Activated CD4-positive, CD25-positive, alpha-beta regulatory T cell (primary cell): ENCODE measurements at places on chromosomes 5 and 9.
A peak's percentile ranks its signal among the peaks of the same experiment; 100 is the strongest.

- DNase-seq, result peak; percentile 2
Measured at GRCh38 chr5:124649491-124650146, 96.8 kb downstream of the ZNF608 start.

GRCh38 chr9:81540142-81540710, 149.1 kb downstream of the TLE1 start:
- no peak for DNase-seq

GRCh38 chr5:174699131-174699530, 25.3 kb upstream of the MSX2 start:
- no peak for DNase-seq

DNA sequence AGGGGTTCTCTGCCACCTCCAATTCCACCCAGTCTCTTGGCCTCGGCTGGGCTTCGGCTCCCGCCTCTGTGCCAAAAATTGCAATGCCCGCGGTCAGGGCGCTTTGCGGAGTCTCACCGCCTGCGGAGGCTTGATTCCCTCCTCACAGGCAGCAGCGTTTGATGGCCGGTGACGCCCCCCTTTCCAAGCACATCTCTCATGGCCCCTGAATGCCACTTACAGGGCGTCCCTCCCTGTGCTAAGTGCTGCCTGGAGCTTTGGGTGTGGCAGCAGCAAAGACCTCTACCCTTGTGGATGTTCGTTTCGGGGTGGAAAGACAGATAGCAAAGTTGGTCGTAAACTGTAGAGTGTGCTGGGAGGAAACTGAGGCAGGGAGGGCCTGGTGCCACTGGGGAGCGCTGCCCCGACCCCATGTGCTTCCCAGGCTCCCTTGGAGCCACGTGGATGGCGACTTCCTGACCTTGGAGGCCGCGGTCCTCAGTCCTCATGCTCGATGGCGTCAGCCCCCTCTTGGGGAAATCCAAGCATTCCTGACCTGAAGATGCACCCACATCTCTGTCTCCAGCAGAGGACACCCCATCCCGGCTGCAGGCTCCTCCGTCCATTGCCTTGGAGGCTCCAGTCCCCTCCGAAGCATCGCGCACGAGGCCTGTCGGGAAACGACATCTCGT, 249.2 kb upstream of the IRX4 start:
- DNase-seq, result no peak

DNA sequence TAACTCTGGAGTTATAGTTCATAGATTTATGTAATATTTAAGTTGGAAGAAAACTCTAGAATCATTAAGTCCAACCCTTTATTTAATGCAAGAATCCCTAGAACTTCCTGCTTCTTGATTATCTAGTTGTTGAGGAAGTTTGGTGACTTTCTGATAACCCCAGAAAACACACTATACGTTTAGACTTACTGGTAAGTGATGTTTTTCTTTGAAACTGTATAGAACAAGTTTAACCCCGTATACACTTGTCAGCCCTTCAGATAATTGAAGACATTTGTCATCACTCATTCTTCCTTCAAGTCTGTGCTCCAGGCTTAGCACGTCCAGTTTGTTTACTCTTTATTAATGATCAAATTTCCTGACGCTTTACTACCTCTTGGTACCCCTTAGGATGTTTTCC, 9.0 kb downstream of the NDUFS4 start:
- no peak for DNase-seq

GRCh38 chr9:97179616-97180015, 127.8 kb upstream of the CCDC180 start:
- DNase-seq, result no peak

DNA sequence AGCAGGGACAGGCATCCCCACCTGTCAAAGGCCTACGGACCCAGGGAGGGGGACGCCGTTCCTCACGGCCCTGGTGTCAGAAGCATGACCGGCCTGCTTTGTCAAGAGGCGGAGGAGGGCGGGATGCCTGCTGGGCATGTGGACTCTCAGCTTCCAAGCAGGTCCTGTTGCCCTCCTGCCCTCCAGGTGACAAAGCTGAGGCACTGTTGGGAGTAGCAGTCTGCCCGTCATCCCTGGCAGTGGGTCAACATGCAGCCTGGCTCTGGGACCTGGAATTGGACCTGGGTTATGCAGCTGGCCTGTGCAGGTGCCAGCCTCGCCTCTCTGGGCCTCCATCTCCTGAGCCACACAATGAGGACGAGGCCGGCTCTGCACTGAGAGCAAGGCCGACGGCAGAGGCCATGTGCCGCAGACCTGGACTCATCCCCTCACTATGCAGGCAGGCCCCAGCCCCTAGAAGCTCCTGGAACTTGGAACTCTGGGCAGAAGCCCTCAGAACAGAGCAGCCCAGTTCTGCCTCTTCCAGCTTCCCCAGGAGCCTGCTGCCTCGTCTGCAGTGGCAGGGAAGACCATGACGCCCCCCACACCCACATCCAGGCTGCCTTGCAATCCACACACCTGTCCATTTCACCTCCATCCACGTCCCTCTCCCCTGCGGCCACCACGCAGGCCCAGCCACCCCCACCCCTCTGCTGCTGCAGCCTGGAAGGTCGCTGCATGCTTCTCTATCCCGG, 20.8 kb upstream of the FCN1 start:
- no peak for DNase-seq

GRCh38 chr5:139838381-139839197, 43.0 kb downstream of the PSD2 start:
- DNase-seq, result no peak

DNA sequence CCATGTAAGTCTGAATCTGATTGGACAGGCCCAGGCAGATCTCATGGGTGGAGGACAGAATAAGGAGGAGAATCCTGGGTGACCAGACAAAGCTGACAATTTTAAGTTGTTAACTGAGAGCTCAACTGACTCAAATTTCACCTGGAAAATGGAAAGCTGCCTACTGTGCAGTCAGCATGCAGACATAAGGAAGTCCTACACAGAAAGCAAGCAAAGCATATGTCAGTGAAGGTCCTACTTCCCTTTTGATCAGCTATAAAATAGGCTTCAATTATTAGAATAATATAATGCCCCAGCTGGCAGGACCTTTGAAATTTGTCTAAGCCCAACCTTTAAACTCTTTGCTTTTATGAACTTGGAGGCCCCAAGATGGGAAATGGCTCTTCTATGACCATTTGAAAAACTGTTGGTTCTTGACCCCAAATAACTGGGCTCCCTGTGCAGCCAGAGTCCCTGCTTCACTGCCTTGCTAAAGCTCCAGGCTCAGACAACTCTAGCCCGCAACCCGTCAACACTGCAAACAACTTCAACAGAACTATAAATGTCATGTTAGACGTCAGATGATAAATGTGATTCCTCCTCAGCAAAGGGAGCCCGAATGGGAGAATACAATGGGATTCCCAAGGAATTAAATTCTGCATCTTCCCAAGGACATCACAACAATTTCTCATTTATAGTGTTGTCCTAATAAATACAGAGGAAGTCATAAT, 118.9 kb upstream of the ADRA1B start:
- DNase-seq, result no peak

- DNase-seq, result no peak
Measured at GRCh38 chr9:84393266-84393950, 52.9 kb upstream of the SLC28A3 start.
